OCI-LY7 (cell line): ENCODE measurements at places on chromosomes 16 and 17. TPM values are rescaled to one million over a fixed set of nuclear protein-coding genes. Genes with fewer than 3 reads are reported as not detected.

DNA sequence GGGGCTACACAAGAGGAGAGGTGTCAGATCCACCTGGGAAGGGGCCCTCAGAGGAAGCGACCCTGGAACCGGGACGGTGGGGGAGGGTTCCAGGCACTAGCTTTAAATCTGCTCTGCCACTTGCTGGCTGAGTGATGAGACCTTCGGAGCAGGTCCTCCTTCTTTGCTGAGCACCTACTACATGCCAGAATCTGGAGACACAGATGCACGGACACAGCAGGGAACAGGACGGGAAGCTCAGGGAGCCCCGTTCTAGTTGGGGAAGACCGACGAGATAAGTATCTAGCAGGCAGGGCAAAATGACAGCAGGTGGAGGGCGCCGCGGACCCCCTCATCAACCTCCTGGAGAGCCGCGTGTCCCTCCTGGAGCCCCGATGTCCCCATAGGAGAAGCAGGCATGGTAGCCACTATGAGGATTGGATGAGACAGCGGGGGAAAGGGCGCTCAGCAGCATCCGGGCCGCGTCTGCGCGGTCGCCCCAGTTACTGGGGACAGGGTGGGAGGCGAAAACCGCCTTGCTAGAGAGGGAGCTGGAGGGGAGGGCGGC lies 27.2 kb downstream of the SBK1 start:
- no peak for DNase-seq

GRCh38 chr16:13863075-13863765 lies 56.7 kb upstream of the ERCC4 start:
- DNase-seq: no peak

DNA sequence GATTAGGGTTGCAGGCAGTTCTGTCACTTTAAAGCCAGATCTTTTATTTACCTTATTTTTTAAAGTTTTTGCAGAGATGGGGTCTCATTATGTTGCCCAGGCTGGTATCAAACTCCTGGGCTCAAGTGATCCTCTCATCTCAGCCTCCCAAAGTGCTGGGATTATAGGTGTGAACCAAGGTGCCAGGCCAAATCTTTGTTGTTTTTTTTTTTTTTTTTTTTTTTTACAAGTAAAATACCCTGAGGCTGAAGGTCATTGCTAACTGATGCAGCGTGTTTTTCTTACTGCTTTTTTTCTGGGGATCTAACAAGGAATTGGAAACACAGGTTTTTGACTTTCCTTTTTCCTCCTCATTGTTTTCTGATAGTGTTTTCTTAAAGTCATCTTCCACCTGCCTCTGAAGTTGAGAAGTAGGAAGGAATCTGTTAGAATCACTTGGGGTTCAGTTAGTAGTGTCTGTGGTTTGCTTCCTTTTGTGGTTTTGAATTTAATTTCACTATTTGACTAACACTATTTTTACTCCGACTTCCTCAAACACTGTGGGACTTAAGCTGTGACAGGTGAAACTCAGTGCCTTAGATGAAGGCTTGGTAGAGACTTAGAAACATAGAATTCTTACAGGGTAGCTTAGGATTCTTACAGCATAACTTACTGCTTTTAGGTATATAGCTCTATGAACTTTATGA lies 22.2 kb downstream of the CLTC start:
- DNase-seq: peak; percentile 88

- no peak for DNase-seq
Measured at GRCh38 chr17:32541640-32542039, 54.8 kb downstream of the CDK5R1 start.

DNA sequence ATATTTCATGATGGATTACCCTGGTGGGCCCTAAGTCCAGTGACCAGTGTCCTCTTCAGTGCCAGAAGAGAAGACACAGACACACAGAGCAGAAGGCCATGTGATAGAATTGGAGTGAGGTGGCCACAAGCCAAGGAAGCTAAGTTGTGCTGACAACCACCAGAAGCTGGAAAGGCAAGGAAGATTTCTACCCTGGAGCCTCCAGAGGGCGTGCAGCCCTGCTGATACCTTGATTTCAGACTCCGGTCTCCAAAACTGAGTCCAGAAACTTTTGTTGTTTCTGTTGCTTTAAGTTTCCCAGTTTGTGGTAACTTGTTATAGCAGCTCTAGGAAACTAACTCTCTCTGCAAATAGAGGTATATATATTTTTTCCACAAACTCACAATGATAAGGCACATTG lies 396.6 kb upstream of the ASIC2 start:
- DNase-seq: no peak

DNA sequence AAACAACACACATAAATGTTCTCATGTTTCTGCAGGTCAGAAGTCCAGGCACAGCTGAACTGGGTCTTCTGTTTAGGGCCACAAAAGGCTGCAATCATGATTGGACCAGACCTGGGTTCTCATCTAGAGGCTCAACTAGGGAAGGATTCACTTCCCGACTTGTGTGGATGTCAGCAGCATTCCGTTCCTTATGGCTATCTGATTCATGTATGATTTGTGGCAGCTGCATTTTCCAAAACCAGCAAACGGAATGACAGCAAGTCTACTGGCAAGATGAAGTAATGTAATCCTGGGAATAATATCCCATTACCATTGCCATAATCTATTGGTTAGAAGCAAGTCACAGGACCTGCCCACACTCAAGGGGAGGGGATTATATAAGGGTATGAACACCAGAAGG lies 22.1 kb downstream of the CEP112 start:
- DNase-seq: no peak

- no peak for DNase-seq
Measured at GRCh38 chr16:66639091-66639885, 34.8 kb downstream of the CMTM3 start.

DNA sequence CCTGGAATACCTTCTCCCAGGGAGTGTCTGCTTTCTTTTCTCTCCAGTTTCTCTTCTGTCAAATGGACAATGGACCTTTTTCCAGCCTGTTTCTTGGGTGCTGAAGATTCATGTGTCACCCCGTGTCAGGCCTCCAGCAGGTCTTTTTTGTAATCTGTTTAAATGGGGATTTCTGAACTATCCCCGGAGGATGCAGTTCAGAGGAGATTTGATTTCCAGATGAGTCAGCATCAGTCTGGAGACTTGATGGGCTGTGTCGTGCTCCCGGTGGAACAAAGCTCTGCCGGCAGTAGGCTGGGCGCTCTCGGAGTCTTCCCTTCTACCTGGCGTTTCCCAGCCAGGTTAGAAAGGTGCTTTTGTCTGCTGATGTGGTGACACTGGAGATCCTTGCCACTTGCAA lies 440.6 kb downstream of the HS3ST3B1 start:
- no peak for DNase-seq

GRCh38 chr16:57377080-57377841 lies 5.0 kb downstream of the CX3CL1 start:
- DNase-seq: peak; percentile 8

DNA sequence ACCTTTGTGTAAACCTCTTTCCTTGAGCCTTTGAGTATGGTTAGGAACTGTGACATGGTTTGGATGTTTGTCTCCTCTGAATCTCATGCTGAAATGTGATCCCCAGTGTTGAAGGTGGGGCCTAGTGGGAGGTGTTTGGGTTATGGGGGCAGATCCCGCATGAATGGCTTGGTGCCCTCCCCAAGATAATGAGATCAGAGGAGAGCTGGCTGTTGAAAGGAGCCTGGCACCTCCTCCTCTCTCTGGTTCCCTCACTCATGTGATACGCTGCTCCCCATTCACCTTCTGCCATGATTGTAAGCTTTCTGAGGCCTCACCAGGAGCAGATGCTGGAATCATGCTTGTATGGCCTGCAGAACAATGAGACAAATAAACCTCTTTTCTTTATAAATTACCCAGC lies 1110.2 kb downstream of the CDH11 start:
- DNase-seq: no peak

DNA sequence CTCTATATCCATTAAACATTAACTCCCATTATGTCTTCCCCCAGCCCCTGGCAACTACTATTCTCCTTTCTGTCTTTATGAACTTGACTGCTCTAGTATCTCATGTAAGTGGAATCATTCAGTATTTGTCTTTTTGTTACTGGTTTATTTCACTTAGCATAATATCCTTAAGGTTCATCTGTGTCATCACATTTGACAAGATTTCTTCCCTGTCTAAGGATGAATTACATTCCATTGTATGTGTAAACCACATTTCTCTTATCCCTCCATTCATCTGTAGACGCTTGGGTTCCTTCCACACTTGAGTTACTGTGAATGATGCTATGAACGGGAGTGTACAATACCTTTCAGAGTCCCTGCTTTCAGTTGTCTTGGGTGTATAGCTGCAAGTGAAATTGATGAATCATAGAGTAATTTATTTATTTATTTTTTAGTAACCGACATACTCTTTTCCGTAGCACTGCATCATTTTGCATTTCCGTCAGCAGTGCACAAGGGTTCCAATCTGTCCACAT lies 399.7 kb upstream of the RBFOX1 start:
- no peak for DNase-seq

DNA sequence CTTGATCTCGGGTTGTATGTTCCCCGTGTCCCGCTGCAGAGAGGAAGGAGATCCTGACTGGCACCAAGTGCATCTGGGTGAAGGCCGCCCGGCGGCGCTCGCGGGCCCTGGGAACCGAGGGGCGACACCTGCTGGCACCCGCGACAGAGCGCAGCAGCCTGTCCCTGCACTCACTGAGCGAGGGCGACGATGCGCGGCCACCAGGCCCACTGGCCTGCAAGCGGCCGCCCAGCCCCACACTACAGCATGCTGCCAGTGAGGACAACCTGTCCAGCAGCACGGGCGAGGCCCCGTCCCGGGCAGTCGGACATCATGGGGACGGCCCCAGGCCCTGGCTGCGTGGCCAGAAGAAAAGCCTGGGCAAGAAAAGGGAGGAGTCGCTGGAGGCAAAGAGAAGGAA lies 7.5 kb downstream of the BTBD17 start:
- peak; percentile 58 for DNase-seq

DNA sequence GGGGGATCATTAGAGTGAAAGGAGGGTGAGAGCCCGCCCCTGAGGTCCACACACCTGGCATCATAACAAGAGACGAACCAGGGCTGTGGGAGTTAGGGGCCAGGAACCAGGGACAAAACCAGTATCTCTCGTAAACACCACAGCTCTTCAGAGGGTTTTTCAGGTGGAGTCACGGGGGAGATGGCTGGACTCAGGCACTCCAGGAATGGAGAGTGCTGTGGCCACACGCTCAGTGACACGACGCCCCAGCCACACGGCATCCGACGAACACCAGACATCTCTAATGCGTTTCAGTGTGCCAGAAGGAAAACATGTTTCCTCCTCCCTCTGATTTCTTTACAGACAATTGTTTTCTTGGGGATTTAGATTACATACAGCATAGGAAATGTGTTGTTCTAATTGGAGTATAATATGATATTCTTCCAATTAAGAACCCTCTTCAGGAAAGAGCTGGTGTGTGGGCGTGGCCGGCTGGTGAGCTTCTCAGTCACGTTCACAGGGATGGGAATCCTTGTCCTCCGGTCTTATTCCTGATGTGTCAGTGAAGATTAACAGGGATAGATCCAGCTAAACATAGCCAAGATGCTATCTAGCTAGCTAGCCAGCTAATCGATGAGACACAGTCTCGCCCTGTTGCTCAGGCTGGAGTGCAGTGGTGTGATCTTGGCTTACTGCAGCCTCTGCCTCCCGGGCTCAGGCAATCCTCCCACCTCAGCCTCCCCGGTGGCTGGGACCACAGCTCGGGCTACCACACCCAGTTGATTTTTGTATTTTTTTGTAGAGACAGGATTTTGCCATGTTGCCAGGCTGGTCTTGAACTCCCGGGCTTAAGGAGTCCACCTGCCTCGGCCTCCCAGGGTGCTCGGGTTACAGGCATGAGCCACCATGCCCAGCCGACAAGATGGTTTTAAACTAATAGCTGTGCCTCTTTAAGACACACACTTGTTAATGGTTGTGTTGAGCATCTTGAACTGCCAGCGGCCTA lies 98.6 kb downstream of the BANP start:
- DNase-seq: no peak

GRCh38 chr16:10577305-10578202 lies 2.8 kb downstream of the EMP2 start:
- DNase-seq: no peak

DNA sequence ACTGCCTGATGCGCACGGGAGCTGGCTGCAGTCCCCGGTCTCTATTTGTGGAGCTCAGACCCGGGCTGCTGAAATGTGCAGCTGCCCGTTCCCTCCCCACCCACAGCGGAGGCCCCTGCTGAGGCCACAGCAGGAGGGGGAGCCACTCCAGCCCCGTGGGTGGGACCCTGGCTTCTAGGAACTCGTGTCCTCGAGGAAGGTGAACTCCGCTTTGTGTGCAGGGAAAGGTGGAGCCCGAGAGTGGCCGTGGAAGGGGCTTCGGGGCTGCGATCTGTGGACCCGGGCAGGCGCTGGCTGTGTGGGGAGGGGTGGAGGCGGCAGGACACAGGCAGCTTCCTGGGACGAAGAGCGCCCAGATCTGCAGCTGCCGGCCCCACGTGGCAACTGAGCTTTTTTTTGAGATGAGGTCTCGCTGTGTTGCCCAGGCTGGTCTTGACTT lies 2.9 kb downstream of the CCDC154 start:
- no peak for DNase-seq

GRCh38 chr16:66097751-66098150 lies 268.7 kb upstream of the CDH5 start:
- DNase-seq: no peak

- DNase-seq: no peak
Measured at GRCh38 chr16:79390481-79391051, 210.0 kb downstream of the MAF start.

- no peak for DNase-seq
Measured at GRCh38 chr16:8929086-8929748, 34.5 kb downstream of the USP7 start.

GRCh38 chr17:49514071-49514721 lies 19.1 kb downstream of the NGFR start:
- no peak for DNase-seq

DNA sequence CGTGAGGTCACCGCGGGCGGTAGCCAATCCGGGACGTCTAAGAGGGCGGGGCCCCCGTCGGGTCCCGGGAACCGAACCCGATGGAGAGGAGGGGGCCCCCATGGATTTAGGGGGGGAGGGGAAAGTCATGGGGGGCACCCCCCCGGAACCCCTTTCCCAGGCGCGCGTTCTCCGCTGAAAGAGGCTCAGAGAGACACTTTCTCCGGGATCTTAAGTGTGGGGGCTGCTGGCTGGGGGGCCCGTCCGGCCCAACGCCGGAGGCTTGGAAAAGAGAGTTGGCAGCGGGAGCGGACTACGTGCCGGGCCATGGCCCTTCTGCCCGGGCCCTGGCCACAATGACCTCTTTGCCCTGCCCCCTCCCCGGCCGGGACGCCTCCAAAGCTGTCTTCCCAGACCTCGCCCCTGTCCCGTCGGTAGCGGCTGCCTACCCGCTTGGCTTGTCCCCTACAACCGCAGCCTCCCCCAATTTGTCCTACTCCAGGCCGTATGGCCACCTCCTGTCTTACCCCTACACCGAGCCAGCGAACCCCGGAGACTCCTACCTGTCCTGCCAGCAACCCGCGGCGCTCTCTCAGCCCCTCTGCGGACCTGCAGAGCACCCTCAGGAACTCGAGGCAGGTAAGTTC lies at the start of gene DLX4:
DLX4 (plus strand) TSS at position 57 of the 626 bp plus-strand sequence; CDS start at position 336, 279 bp downstream.
- DNase-seq: no peak

The NTN1 gene
- not detected in 2 replicates for total RNA-seq

The KLHL10 gene
- total RNA-seq: not detected in 2 replicates

The CALB2 gene
- not detected in 2 replicates for total RNA-seq

The RPL19 gene
- 3,132 and 3,168 TPM in 2 replicates for total RNA-seq

The PGAP6 gene
- total RNA-seq: 34.3 and 41.2 TPM in 2 replicates

The NTN3 gene
- total RNA-seq: 1.5 and 1.7 TPM in 2 replicates

The KRT31 gene
- not detected in 2 replicates for total RNA-seq

The NUTF2 gene
- total RNA-seq: 143 and 144 TPM in 2 replicates

The ATP6V0C gene
- 87.4 and 94.3 TPM in 2 replicates for total RNA-seq

The ADGRG3 gene
- total RNA-seq: not detected in 2 replicates

The EIF1 gene
- total RNA-seq: 659 and 705 TPM in 2 replicates

The SSTR5 gene
- total RNA-seq: not detected in 2 replicates

The ENPP7 gene
- 0.42 and 0.53 TPM in 2 replicates for total RNA-seq
